ENCODE measurements at places on chromosomes 12 and 14.

DNA sequence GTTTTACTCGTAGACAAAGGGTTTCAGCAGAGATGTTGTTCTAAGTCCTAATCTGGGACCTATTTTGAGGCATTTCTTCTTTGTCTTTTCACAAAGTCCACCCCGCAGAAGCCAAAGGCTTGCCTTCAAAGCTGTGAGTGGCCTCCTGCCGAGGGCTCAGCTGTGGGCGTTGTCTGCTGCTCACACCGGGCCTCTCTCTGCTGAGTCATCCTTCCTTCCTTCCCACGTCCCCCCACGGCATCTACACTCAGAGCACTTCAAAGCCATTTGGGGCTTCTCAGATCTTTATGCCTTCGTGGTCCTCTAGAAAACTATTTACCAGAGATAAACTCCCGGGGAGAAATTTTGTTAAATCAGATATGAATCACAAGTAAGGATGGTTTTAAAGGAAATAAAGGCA, 115.9 kb upstream of the TMPO start:
- DNase-seq: peak; percentile 63

DNA sequence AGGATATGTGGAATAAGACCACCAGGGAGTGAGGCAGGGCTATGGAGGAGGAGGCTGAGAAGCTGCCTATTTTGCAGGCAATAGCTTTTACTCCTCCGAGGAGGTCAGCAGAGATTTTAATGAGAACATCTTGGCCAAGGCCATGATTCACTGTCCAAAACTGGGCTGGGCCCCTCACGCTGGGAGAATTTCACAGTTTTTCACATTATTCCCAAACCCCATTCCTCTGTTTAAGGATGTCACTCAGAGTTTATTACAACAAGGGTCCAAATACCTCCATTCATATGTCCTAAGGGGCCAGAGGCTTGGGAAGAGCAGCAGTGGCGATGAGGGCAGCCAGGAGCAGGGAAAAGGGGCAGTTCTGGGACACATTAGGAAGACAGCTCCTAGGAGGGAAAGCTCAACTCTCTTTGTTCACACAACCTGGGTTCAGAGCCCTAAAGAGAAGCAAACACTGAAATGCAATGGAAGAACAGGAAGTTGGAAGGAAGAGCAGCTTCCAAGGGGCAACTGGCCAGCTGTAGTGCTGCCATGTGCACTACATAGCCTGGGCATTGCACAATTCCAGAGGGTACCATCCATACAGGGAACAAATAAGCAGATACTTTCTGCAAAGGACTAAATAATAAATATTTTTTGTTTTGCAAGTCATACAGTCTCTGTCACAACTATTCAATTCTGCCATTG, 283.2 kb downstream of the NUAK1 start:
- no peak for DNase-seq

DNA sequence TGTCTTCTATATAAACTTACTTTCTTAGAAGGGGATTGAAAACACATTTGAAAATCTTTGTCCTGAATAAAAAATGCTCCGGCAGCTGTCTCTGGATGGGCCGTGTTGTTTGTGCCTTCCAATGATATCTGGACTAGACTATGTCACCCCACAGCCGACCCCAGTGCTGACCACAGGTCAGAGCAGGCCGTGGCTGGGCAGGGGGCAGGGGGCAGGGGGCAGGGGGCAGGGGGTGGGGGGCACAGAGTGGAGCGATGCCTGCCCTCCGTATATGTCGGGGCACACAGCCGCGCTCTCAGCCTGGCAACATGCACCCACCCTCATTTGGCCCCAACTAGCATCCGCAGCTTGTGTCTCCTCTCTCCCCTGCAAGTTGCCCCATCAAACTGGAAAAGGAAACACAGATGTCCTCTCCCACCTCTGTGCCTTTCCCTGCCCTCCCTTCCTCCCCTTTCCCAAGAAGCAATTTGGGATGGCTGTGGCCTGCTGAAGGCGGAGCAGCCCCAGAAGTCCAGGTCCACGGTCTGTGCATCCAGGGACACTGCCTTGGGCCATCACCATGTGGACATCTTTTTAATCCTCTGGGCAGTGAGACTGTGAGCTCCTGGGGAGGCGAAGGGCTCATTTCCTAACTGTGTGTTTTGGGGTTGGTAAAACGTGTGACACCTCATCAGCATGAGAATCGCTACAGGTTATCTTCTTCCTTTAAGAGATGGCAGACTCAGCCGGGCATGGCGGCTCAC, 295.7 kb upstream of the RTL1 start:
- no peak for DNase-seq

GRCh38 chr12:130685250-130685787, 30.8 kb downstream of the RIMBP2 start:
- no peak for DNase-seq

DNA sequence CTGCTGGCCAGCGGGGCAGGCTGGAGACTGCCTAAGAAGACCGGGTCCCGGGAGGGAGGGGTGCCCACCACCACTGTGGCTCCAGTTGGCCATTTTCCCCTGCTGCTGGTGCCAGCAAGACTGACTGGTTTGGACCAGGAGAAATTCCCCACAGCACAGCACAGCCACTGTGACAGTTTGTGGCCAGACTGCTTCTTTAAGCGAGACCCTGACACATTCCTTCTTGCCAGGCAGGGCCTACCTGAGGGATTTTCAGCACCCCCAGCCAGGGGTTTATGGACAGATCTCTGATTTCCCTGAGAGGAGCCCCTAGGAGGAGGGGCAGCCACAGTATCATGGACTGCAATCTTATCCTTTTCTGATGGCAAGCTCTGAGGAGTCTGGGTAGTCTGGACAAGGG, 15.5 kb downstream of the GLIPR1L1 start:
- DNase-seq: no peak

DNA sequence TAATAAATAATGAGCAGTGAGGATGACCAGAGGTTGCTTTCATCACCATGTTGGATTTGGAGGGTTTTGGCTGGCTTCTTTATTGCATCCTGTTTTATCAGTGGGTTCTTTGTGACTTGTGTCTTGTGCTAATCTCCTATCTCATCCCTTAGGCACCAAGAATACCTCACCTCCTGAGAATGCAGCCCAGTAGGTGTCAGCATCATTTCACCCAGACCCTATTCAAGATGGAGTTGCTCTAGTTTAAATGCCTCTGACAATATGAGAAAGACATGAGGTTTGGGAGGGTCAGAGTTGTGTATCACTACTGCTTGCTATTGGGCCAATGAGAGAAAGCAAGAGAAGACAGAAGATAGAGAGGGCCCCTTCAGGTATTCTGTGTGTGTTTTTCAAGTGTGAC, 592.2 kb downstream of the ETNK1 start:
- DNase-seq: no peak

DNA sequence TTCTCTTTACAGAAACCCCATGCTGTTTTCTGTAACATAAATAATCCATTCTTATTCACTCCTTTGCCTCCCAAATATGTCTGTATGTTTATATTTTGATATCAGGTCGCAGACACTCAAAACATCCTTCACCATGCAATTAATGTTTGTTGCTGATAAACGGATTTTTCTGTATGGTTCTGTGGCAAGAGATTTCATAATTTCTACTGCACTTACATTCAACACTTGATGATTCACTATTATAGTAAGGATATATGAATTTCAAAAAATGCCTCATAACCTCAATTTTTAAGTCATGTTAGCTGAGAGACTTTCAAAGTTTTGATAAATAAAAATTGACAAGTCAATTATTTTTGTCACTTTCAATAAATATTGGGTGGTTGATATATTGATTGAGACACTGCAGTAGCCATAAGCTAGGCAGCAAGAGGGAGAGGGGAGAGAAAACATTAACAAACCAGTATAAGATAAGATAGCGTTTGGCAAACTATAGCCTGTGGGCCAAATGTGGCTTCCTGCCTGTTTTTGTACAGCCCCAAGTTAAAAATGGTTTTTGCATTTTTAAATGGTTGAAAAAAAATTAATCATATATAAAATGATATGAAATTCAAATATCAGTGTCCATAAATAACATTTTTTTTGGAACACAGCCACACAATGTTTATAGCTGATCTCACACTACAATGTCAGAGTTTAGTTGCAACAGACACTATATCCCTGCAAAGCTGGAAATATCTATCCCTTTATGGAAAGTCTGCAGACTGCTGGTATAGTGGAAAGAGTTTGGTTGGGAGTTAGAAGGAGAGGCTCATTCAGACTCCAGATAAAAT, 18.3 kb downstream of the ALDH6A1 start:
- no peak for DNase-seq

- DNase-seq: no peak
These were observed 12.0 kb upstream of the CD9 start for GRCh38 chr12:6187948-6188793.

DNA sequence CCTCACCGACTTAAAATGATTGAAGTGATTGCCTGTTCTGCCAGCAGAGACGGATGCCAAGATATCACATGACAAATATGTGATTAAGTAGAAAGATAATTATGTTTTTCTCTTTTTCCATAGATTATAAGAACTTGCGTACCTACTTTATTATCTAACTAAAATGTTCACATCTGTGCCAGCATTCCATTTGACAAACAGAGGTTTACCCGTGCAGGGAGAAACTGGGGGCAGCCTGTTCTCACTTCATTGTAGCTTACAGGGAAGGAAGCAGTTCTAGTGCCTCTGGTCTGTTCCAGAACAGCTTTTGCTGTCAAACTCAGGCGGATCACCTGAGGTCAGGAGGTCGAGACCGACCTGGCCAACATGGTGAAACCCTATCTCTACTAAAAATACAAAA, 29.6 kb downstream of the CCDC62 start:
- no peak for DNase-seq

DNA sequence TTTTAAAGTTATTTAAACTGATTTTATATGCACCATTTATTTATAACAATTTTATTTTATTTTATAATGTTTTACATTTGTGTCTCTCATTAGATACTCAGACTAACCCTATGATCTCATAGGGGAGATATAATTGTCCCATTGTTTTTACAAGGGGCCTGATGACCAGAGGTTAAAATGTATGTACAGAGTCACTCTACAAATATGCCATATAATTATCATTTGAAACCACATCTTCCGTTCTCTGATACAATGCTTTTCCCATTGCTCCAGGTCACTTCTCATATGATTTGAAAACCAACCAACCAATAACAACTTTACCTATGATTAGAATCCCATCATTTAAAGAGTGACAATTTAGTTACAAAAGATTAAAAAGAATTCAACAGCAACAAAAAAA, 137.8 kb downstream of the GPHN start:
- peak; percentile 43 for DNase-seq

DNA sequence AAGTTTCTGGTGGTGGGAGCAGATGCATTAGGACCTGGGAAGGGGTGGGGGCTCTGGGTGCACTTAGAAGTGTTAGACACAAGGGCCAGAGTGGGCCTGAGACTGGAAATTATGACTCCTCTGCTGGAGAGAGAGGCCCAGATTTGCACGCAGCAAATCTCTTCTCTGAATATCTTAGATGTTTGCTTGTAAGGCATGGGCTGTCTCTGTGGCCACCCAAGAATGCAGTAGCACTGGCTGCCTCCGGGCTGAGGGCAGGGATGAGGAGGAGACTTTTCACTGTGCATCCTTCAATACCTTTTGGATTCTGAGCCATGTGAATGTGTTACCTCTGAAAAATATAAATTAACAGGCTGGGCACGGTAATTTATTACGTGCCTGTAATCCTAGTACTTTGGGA, 14.0 kb upstream of the RABGGTA start:
- DNase-seq: no peak

GRCh38 chr12:49355913-49356312, 9.2 kb downstream of the DNAJC22 start:
- no peak for DNase-seq

DNA sequence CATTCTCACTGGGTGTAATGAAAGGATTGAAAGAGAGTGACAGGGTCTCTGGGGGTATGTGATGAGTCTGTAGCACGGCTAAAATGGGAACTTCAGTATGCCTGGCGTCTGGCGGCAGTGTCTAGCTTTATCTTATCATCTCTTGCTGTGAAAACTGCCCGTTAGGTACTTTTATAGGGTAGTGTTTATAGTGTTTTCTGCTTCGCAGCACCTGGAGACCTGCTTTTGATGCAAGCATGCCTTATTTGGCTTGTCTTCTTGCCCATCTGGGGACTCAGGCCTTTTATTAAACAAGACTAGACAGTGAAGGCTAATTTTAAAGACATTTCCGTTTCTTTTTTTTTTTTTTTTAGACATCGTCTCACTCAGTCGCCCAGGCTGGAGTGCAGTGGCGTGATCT, 36.3 kb upstream of the ALDH2 start:
- no peak for DNase-seq

DNA sequence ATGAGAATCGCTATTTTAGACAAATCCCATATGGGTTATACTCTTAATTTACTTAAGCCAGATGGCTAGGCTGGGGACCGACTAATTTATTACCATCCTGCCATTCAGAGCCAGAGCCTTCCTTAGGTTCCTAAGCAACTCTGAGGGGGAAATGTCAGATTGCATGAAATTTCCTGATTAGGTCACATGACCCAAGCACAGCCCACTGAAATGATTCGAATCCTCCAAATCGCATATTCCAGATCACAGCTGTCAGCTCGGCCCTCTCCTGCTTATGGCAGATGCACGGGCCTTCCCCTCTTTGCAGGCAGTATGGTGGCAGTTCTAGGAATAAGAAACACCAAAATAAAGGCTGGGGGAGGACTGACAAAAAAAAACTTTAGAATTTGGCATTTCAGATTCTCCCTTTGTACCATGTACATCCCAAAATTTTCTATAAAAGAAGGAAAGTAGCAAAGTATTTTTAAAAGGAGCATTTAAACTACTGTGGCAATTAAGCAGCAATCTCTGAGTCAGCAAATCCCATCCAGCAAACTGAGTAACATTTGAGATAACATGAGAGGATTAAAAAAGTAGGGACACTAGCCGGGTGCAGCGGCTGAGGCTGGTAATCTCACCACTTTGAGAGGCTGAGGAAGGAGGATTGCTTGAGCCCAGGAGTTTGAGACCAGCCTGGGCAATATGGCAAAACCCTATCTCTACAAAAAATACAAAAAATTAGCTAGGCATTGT, 30.5 kb upstream of the NUDT4 start:
- no peak for DNase-seq

DNA sequence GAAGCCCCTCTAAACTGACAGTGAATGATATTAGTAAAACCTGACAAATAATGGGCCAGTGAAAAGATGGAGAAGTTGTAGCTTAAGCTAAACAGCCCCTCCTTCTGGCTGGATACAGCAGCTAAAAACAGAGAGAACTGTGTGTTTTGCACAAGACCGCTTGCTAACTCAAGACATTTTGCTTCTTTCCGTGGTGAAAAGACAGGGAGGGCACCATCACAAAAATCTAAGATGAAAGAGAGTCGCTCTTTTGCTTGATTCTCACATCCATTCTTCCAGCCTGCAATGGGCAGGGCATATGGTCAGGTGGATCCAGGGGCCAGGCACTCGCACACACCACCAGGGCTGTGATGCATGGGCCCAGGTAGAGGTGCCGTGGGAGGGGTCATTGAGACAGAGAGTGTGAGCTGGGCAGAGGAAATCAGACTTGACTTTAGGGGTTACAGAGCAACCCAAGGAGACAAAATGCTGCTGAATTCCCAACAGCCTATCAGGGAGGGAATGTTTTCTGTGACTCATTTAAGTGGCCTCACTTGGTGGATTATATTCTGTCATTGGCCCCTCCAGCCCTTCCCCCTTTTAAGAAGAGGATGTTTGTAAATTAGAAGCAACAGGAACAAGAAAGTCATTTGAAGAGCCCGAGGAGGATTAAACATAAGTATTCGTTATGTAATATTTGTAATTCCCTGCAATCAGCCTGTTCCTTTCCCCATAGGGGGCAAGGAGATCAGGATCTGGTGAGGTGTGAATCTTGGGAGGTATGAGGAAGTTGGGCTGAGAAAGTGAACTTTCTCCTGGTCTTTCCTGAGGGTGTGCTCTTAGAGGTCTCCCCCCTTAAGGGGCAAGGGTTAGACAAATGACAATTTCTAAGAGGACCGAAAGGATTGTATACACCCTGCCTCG, 12.3 kb downstream of the EMP1 start:
- peak; percentile 48 for DNase-seq
